ENCODE measurements at places on chromosomes 16 and 17.

DNA sequence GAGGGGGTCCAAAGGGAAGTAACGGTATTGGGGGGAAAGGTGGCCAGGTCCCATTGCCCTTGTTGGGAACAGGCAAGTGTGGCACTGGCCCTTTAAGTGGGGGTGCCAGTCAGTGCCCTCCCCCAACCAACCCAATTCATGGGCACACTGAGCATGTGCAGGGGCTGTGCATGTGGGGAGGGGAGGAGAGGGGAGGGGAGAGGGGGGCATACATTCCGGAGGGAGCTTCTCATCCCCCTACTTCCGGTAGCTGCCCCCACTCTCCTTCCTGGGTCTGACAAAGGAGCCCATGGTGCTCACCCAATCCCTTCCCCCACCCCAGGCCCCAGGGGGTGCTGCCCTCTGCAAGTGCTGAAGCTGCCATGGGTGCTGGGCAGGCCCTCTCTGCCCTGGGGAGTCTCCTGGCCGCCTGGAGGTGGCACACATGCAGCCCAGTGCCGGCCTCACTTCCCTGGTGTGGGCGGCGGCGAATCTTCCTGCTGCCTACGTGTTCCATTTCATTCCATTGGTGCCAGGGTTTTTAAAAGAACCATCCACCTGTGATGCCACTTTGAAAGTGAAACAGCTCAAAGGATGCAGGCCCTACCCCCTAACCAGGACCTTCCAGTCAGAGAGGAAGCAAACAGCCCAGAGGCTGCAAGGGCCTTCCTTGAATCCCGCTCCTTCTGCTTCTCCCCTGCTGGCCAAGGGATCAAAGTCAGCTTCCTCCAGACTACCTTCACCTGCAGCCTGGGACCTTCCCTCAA is 11.0 kb downstream of the HEXIM2 start:
- DNase-seq = peak; percentile 86

DNA sequence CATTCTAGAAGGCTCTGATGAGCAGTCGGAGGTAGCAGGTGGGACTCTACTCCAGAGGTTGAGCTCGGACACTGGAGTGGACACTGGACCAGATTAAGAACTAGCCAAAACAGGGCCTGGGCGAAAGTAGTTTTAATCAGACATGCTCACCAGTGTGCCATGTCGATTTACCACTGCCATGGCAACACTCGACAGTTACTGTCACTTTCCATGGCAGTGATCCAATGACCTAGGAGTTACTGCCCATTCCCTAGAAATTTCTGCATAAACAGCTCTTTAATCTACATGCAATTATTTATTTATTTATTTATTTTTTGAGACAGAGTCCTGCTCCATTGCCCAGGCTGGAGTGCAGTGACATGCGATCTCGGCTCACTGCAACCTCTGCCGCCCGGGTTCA is 7.2 kb upstream of the METTL9 start:
- DNase-seq = no peak

DNA sequence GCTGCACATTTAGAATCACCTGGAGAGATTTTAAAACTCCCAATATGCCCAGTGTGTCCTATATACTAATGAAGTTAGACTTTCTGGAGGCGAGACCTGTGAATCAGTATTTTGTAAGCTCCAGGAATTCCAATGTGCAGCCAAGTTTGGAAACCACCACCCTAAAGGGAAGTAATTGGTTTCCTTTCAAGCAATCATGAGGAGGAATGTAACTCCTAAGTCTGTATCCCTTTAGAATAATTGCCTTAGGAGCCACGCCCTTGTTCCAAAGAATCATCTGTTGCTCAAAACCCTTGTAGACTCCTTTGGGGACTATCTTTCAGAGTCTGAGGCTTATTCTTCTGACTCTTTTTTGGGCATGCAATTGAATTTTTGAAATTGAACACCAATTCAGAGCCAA is 84.4 kb downstream of the DNAH9 start:
- peak; percentile 21 for DNase-seq

DNA sequence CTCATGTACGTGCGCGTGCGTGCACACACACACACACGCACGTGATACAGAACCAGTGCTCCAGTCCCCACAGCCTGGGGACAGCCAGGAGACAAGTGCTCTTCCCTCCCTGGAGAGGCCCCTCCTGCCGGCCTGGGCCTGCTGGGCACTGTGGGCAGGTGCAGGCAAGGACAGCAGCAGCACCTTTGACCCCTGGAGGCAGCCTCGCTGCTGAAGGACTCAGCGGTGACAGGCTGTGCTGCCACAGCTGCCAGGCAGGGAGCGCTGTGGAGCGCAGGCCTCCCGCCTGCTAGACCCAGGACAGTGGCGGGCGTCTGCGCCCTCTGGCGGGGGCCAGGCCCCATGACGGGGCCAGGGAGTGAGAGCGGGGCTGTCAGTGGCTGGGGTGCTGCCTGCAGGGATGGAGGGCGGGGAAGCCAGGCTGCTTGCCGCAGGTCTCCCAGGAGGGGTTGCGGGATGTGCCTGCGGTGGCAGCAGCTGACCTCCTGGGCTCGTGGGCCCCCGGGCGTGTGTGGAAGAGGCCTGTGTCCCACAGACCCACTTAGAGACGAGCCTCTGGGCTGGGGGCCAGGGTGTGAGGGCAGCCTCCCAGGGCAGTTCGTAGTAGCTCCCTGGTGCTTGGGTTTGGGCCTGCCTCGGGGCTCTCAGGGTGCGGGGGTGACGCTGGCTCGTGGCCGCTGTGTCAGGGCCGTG is 63.5 kb upstream of the PVALEF start:
- peak; percentile 83 for DNase-seq

GRCh38 chr16:27867122-27868110 is 196.1 kb downstream of the GSG1L start:
- DNase-seq = peak; percentile 80

DNA sequence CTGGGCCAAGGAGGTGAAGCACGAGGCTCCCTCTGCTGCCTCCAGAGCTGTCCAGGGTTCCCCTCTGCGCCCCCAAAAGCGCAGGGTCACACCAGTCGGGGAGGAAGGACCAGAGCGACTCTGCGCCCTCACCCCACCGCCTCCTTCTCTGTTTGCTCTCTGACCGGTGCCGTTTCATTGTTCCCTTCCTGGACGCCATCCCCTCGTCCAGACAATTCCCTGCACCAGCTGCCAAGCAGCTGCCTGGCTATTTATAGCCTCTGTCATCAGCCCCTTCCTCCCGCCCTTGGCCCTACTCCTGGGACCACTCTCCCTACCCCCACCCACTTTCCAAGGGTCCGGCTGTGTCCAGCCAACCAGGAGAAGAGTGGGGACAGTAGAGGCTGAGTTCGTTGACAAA is 68.8 kb upstream of the CREBBP start:
- no peak for DNase-seq

DNA sequence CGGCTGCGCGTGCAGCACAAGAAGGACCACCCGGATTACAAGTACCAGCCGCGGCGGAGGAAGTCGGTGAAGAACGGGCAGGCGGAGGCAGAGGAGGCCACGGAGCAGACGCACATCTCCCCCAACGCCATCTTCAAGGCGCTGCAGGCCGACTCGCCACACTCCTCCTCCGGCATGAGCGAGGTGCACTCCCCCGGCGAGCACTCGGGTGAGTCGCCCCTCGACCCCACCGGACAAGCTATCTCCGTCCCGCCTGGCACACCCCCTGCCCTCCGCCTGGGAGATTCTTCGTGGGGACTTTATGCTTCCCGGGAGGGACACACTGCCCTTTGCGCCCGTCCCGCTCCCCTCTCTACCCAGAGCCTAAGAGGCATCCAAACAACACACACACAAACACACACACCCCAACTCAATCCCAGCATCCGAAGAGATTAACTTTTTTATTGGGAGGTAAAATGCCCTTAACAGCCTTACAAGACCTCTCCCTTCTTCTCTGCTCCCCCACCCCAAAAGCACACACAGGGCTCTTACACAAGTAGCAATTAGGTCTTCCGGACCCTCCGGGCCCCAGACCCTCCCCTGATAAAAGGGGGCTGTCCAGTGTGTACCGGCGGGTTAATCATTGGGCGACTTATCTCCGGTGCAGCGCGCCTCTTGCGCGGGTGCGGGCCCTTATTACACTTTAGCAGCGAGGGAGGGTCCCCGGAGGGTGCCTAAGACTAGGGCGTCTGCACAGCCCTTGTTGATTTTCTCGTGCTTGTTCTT is 2.1 kb downstream of the SOX9 start:
- DNase-seq = peak; percentile 65

DNA sequence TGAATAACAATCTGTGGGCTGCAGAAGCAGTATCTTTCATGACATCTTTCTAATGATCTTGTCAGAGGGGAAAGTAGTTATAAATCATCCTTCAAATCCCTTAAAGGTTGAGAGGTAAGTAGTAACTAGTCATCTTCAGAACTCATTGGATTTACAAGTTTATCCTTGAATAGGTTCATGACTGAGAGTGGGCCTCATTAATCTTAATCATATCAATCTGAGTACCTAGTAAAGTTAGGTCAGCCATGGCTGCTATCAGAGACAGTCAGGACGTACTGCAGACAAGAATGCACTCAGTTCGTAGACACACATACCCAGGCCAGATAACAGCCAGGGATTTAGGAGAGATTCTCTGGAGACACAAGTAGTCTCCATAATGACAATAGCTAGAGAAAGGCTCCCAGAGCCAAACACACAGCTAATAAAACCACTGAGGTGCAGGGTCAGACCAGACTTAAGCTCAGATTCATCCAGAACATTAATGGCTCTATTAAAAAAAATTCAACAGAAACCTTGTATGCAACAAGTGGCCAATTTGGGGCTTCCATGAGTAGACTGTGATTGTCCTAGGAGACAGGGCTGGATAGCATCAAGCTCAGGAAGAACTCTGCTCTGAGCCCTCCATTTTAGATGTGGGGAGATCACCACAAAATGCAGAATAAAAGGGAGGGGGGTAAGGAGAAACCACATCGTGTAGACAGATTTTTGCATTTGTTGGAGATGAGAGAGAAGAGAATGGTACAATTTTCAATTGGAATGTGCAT is 65.8 kb downstream of the TBX4 start:
- no peak for DNase-seq

- no peak for DNase-seq
Observed at GRCh38 chr17:49247944-49248343, 17.4 kb upstream of the PHOSPHO1 start.

GRCh38 chr17:41452281-41452680 is 11.5 kb upstream of the KRT38 start:
- DNase-seq = no peak

- no peak for DNase-seq
Observed at GRCh38 chr17:871751-872519, 89.8 kb downstream of the MRM3 start.

DNA sequence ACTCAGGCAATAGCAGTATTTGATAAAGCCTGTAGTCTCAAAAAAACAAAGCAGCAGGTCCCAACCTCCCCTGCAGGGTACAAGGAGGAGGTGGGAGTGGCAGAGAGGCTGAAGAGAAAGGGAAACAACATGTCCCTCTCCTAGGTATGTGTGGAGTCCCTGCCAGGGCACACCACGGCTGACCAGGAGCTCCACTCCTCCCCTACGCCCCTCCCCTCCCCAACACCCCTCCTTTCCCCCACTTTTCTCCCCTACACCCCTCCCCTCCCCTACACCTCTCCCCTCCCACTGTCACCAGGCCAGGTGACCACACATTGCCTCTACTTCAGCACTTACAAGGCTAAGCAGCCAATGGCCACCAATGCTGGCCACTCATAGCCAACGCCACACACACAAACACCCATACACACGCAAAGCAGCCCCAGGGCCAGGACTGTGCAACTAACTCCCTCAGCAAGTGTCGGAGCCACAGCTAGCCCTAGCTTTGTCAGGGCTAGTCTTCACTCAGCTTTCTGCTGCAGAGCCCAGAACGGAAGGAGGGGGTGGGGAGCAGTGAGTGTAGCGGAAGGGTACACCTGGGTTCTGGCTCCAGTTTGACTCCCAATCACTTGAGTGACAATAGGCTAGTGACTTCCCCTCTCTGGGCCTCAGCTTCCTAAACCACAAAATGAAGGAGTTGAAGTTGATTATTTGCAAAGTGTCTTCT is 8.2 kb downstream of the CAVIN1 start:
- DNase-seq = no peak

DNA sequence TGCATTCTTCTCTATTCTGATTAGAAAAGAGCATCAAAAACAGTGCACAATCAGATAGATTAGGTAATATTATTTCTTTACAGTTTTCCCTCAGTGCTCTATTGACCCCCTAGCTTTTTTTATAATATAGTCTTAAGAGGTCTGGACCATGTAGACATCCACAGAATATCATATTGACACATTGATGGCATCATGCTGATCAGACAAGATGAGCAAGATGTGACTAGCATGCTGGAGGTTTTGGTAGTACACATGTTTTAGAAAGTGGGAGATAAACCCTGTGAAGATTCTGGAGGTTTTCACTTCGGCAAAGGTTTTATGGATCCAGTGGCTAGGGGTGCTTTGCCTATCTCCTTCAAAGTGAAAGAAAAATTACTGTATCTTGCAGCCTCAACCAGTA is 2.8 kb upstream of the ABCA8 start:
- DNase-seq = no peak

GRCh38 chr17:33674685-33675084 is 381.6 kb upstream of the ASIC2 start:
- DNase-seq = peak; percentile 54

GRCh38 chr17:17205368-17206123 is 587 bp downstream of the PLD6 start:
- peak; percentile 69 for DNase-seq

DNA sequence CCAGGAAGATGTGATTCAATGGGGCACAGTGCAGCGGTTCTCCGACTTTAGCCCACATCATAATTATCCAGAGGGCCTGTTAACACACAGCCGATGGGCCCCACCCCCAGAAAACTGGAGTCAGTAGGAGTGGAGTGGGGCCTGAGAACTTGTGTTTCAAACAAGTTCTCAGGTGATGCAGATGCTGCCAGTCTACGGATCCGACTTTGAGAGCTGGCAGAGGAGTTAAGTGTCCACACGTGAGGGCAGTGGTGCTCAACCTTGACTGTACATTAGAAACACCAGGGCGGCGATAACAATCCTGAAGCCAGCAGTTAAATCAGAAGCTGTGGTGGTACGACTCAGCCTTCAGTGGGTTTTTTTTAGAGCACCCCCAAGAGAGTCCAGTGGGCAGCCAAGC is 75.0 kb downstream of the GPRC5B start:
- no peak for DNase-seq

GRCh38 chr17:76654408-76654807 is 10.9 kb upstream of the ST6GALNAC1 start:
- no peak for DNase-seq

GRCh38 chr17:21171309-21171922 is 42.5 kb downstream of the TMEM11 start:
- DNase-seq = no peak

GRCh38 chr16:62036101-62036801 is at the start of gene CDH8:
Gene CDH8 (minus strand): TSS chr16:62036438. CDS start chr16:62021403, 15,035 bp downstream.
- DNase-seq = peak; percentile 93

GRCh38 chr17:13640551-13640950 is 38.8 kb upstream of the HS3ST3A1 start:
- no peak for DNase-seq

- DNase-seq = no peak
Observed at GRCh38 chr16:11143372-11144035, 112.5 kb downstream of the SOCS1 start.

GRCh38 chr17:44118427-44119050 is 4.9 kb downstream of the HDAC5 start:
- DNase-seq = no peak
